ENCODE measurements at places on chromosomes 13 and 19.

DNA sequence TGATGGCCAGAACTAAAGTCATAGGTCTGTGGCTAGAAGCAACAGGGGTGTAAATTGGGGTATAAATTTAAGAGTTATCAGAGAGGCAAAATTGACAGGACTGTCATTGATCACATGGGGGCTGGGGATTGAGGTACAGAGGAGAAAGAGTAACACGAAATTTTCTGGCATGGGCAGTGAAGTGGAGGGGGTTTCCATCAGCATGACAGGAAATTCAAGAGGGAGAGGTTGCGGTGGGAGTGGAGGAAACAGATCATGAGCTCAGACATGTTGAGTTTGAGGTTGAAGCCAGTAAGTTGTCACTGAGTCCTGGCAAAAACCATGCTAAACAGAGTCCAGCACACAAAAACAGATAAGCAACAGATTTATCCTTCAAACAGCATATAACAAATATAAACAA lies 192.1 kb upstream of the TSC22D1 start:
- no peak for DNase-seq

- DNase-seq: no peak
Measured at GRCh38 chr19:16328824-16329482, 4.3 kb downstream of the KLF2 start.

- DNase-seq: no peak
Measured at GRCh38 chr13:29551214-29551613, 44.3 kb downstream of the SLC7A1 start.

GRCh38 chr13:113862931-113863523 lies 849 bp downstream of the GAS6 start:
- no peak for DNase-seq

- DNase-seq: no peak
Measured at GRCh38 chr13:64758521-64759244, 2471.5 kb downstream of the PCDH9 start.

GRCh38 chr19:32166238-32166637 lies 179.2 kb upstream of the ZNF507 start:
- DNase-seq: no peak

GRCh38 chr13:85995788-85996418 lies 196.7 kb upstream of the SLITRK6 start:
- no peak for DNase-seq

GRCh38 chr13:105050686-105051085 lies 1484.8 kb downstream of the EFNB2 start:
- DNase-seq: no peak

DNA sequence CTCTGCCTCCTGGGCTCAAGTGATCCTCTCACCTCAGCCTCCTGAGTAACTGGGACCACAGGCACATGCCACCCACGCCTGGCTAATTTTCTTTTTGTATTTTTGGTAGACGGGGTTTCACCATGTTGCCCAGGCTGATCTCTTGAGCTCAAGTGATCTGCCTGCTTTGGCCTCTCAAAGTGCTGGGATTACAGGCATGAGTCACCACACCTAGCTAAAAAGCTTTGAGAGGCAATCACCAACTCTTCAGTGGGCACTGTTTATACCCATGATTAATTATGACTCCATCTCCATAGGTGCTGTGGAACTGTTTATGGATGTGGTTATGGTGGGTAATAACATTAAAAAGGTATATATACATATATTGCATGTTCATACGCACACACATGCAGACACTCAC lies 7.5 kb upstream of the RBM26 start:
- no peak for DNase-seq

DNA sequence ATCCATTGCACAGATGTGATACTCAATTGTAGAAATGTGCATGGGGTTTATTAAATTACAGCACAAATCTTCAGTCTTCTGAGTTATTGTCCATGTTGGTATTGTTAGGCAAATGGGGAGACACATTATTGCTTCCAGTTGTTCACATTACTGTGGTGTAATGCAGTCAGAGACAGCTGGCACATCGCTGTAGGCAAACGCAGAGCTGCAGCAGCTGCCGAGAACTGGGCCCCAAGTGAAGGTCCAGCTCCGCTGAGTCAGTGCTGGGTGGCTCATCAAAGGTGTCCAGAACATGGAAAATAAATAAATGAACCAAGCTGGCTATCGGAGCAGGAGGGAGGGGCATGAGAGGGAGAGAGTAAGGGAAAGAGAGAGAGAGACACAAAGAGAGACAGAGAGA lies 299.1 kb upstream of the OBI1 start:
- DNase-seq: no peak

DNA sequence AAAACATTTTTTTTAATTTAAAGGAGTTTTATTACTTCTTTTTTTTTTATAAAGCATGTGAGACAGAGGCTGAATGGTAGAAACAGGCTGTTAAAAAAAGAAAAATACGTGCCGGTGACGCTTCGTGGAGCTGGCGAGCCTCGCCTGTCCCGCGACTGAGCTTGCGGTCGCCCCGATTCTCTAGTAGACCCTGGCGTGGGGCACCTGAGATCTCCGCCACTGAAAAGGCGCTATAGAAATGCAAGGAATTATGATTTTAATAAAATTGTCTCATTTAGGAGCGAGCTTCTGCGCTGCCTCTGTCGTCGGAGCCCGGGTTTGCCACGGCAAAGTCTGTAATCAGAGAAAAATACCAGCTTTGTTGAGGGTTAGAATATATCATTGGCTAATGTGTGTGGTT lies 18.4 kb downstream of the NFIX start:
- no peak for DNase-seq

DNA sequence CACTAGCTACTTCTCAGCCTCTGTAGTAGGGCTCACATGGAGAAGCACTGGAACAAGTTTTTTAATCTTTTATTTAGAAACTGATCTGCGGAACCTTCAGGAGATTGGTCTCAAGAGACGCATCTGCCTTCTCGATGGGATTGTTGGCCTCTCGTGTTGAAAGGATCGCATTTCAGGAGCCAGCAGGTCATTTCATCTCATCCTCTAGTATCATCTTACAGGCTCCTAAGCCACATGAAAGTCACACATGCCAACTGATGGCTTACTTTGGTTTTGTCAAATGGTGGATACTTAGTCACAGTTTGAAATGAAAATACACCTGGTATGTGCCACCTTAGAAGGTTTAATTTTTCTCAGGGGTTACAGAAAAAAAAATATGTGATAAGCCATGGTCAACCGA lies 1703.6 kb downstream of the EFNB2 start:
- no peak for DNase-seq

GRCh38 chr19:54389553-54389952 lies 24.8 kb upstream of the LAIR1 start:
- no peak for DNase-seq

GRCh38 chr19:16571822-16572331 lies 338 bp downstream of the SLC35E1 start:
- no peak for DNase-seq

- DNase-seq: no peak
Measured at GRCh38 chr13:24746618-24747247, 17.2 kb upstream of the RNF17 start.

All from esophagus squamous epithelium (tissue), 5 donors.